NCI-H187 treated with DMSO at 0.1 percent for 48 hours (cell line): ENCODE measurements at places on chromosomes 1 and 21.

DNA sequence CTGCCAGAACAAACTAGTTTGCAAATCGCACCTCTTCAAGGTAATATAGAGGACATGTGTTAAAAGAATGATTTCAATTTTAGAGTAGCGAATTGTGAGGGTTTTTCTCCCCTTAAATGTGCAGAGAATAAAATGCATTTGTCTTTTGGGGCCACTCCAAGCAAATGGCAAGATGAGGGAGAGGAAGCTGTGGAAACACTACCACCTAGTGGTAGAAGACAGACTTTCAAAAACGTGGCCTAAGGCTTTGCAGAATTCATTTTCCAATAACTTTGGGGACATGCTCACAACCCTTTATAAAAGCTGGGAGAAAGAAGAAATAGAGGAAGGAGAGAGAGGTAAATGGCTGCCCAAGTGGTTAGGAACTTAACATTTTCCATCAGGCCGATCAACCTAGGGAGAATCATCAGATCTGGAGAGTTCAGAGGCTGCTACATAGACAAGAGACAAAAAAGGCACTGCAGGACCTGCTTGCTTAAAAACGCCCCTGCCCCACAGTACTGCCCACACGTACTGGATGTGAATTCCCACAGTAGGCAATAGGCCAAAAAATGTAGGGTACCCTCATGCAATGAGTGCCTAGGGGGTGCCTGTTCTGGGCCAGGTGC is 15.7 kb upstream of the RCAN1 start:
- DNase-seq = peak; percentile 43

GRCh38 chr1:62962901-62963776 is 179.2 kb downstream of the ATG4C start:
- DNase-seq = peak; percentile 19

DNA sequence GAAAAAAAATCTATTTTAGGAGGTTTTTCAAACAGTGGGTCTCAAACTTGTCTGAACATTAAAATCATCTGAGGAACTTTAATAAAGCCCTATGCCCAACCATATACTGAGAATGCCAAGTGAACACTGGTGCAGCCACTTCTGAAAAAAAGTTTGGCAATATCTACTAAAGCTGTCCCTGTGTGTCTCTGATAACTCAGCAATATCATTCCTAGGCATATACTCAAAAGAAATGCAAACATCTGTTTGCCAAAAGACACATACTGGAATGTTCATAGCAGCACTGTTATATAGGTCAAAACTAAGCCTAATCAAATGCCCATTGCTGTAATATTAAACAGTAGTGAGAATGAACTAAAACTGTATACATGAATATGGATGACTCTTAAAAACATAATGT is 74.2 kb upstream of the RGS4 start:
- DNase-seq = no peak

- DNase-seq = no peak
Observed at GRCh38 chr1:182141040-182141439, 79.5 kb upstream of the ZNF648 start.

GRCh38 chr1:207003210-207003609 is 29.3 kb downstream of the C1orf116 start:
- DNase-seq = no peak

GRCh38 chr1:190193508-190194115 is 284.1 kb downstream of the BRINP3 start:
- no peak for DNase-seq
